ENCODE measurements at places on chromosomes 2 and 18.
A peak's percentile ranks its signal among the peaks of the same experiment; 100 is the strongest.

DNA sequence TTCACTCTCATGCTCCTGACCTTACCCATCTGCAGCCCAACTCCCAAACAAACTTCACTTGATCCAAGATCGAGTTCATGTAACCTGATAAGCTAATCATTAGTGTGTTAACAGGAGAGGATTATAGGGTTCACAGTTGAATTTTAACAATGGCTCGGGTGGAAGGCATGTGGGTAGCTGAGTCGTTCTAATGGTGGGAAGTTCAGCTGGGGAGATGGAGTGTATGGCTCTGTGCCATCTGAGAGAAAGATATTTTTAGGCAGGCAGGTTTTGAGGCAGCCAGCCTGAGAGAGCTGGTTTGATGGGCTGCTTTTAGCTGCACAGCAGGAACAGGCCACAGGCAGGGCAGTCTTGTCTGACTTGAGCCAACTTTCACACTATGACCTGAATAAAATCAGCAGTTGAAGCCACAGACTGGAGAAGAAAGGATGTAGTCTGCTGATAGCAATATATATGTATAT, 17.7 kb upstream of the NFE2L2 start:
- no peak for DNase-seq

DNA sequence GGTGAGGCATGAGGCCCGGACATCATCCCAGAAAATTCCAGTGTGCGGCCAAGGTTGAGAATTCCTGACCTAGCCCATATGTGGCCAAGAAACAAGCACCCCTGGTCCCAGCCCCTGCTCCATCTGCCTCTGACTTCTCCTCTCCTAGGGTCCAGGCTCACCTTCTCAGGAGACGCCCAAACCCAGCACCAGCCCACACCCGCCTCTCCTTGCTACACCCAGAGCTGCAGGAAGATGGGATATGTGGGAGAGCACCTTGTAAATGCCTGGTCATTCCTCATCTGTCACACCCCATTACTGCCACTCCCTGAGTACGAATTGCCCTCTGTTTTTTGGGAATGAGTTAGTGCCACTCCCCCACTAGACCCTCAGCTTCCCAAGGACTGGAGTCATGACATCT, 7.3 kb upstream of the ATP6V1B1 start:
- DNase-seq = no peak

- no peak for DNase-seq
Observed at GRCh38 chr2:53740170-53740569, 27.4 kb upstream of the CHAC2 start.

DNA sequence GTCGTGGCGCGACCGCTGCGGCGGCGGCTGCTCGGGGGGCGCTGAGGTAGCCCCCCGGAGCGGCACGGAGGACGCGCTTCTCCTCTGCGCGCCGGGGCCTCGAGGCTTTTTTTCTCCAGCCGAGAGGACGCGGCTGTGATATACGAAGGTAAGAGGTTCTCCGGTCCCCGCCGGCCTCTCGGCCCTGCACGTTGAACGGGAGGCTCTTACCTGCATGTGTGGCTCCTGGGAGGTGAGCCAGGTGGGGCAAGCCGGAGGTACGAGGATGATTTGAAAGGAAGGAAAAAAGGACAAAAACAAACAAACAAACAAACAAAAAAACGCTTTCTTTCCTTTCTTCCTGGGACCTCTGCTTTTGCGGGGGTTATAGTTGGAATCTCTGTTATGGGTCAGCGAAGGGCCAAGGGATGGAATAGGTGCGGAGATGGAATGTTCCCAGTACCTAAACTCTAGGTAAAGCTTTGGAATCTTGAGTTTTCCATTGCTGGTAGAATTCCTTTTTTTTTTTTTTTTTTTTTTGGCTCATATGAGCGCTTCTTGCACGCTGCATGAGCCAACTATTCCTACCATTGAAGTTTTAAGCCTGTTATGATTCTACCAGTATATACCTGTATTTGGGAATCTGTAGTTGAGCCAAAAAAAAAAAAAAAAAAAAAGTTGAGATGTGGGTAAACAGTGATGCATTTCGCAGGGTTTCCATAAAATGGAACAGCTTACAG, 674 bp downstream of the PTPN4 start:
- peak; percentile 59 for DNase-seq

GRCh38 chr2:27776696-27777095, 5.2 kb downstream of the MRPL33 start:
- DNase-seq = no peak

GRCh38 chr2:39805936-39806608, 27.0 kb upstream of the THUMPD2 start:
- no peak for DNase-seq

GRCh38 chr2:42107249-42108042, 59.6 kb downstream of the PKDCC start:
- DNase-seq = no peak

- no peak for DNase-seq
Observed at GRCh38 chr2:178449700-178450523, 1.1 kb downstream of the PRKRA start.

- DNase-seq = no peak
Observed at GRCh38 chr18:43596105-43596712, 318.9 kb upstream of the SYT4 start.

- no peak for DNase-seq
Observed at GRCh38 chr2:207188626-207189419, 23.1 kb upstream of the KLF7 start.

GRCh38 chr2:179274749-179275148, 10.1 kb upstream of the SESTD1 start:
- no peak for DNase-seq

- no peak for DNase-seq
Observed at GRCh38 chr2:18630101-18630500, 40.7 kb upstream of the NT5C1B start.

- DNase-seq = no peak
Observed at GRCh38 chr2:127646487-127647241, 711 bp downstream of the GPR17 start.

- DNase-seq = no peak
Observed at GRCh38 chr2:121478996-121479745, 51.5 kb upstream of the RNU4ATAC start.

DNA sequence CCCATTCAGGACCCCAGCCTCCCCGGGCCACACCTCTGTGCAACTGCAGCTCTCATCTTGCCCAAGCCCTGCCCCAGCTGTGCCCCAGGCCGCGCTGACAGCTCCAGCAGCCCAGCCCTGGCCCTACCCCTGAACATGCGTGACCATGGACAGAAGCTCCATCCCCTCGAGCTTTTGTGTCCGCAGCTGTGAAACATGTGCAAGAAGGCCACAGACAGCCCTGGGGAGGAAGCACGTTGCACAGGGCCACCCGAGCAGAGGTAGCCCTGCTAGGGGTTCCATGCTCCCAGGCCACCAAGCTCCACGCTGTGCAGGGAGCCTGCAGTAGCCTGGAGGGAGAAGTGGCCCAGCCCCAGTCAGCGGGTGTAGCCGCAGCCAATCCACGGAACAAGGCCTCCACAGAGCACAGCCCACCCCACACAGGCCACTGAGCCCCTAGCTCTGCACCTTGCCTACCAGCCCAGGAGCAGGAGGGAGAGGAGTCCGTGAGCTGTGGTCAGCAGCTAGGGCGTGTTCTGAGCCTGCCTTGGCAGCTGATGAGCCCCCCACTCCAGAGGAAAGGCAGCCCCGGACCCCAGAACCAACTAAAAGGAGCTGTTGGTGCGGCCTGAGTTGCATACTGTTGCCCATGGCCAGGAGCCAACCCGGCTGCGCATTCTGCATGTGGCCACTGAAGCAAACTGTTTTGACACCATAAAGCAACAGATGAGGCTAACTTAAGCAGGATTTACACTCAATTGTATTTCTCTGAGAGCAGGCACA, 184.0 kb downstream of the SEPTIN10 start:
- no peak for DNase-seq

DNA sequence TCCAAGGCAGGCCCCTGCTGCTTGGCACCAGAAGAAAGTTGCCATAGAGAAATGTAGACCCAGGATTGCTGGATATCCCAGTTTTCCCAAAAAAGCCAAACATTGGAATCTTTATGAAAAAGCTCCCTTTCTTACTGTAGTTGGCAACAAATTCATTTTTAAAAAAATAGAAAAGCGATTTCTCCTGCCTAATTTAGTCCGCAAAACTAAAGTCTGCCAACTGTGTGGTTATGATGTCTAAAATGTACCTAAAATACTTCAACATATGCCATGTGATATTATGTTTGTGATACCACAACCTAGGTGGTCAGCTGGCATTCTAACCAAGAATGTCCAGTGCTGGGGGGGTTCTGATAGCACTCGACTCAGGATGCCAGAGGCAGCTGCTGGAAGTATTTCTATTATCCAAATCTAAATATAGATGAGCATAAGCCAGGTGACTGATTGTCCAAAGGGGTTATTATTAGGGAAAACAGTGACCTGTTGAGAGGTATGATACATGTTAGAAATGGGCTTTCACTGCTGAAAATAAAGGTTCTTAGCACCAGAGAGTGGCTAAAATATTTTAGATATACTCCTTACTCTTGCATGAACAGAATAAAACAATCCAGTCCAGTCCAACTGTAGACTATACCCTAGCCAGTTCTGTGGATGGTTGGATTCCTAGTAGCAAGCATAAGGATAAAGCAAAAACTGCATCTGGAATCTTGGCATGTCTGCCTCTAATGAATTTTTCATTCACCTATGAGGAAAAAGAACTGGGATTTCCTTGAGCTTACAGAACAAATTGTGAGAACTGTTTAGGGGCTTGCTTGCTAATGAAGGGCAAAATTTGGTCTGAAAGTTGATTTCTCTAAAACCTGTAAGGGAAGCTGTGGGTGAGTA, 101.7 kb downstream of the STK39 start:
- DNase-seq = no peak

DNA sequence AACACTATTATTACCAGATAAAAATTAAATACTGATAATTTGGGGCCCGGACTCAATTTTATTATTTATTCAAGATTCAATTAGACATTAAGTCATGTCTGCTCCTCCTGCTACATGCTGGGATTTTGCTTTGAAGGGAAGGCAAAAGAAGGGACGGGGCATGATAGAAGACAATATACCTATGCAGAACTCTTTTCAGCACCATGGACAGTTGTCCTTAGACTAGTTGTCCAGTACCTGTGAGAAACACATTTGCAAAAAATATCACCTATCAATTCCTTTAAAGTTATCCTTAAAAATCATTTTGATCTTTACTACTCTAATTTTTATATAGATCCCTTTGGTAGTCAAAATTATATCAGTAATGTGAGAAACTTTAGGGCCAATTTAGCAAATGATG, 100.2 kb upstream of the SULT1C3 start:
- DNase-seq = no peak

DNA sequence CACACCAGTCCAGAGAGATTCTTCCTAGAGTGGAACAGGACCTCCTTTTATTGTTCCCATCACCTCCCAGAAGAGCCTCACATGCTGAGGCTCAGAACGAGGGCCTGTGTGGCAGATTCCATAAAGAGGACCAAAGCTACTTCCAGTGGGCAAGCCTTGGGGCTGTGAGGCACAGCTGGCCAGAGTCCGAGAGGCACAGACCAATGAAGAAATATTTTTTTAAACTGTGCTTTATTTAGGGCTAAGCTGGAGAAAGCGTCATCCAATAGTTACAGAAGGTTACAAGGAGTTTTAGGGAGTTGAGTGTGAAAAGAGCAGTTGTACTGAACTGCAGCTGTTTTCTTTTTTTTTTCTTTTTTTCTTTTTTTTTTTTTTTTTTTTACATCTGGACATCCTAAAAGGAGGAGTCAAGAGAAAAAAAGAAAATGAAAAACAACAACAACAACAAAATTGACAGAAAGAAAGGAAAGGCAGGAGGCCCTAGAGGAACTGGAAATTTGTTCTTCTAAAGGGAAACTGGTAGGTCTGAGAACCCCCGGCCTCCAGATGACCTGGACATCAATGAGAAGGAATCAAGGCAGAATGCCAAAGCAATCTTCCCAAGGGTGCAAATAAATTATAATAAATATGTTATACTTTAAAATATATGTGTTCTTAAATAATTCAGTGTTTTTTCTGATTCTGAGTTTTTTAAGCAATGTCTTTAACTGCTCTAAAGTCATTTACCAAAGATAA, 322.6 kb downstream of the CELF4 start:
- DNase-seq = no peak

DNA sequence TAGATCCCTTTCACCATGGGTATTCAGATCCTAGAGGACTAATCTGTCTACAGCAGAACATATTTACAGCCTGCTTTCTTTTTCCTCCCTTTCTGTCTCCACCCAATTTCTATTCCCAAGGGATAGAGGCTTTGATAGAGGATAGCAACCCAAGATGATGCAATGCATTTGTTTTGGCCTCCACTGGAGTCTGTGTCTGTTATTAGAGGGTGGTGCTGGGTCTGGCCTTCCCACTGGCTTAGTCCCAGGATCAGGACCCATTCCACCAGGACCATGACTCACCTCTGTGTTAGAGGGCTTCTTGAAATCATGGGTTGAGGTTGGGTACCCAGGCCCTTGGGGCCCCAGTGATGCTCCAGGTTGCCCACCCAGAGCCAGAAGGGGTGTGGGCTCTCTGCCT, 239.7 kb upstream of the TNP1 start:
- DNase-seq = no peak

- no peak for DNase-seq
Observed at GRCh38 chr2:68590702-68591101, 52.7 kb upstream of the PROKR1 start.

- no peak for DNase-seq
Observed at GRCh38 chr18:13260197-13260934, 41.8 kb downstream of the LDLRAD4 start.
